Activated T-cell treated with anti-CD3 and anti-CD28 coated beads, Interleukin-2, amount 50 U/mL, for 1 hour (primary cell): ENCODE measurements at places on chromosomes 5 and 9.

GRCh38 chr5:53892224-53892623, 331.8 kb downstream of the NDUFS4 start:
- no peak for DNase-seq

DNA sequence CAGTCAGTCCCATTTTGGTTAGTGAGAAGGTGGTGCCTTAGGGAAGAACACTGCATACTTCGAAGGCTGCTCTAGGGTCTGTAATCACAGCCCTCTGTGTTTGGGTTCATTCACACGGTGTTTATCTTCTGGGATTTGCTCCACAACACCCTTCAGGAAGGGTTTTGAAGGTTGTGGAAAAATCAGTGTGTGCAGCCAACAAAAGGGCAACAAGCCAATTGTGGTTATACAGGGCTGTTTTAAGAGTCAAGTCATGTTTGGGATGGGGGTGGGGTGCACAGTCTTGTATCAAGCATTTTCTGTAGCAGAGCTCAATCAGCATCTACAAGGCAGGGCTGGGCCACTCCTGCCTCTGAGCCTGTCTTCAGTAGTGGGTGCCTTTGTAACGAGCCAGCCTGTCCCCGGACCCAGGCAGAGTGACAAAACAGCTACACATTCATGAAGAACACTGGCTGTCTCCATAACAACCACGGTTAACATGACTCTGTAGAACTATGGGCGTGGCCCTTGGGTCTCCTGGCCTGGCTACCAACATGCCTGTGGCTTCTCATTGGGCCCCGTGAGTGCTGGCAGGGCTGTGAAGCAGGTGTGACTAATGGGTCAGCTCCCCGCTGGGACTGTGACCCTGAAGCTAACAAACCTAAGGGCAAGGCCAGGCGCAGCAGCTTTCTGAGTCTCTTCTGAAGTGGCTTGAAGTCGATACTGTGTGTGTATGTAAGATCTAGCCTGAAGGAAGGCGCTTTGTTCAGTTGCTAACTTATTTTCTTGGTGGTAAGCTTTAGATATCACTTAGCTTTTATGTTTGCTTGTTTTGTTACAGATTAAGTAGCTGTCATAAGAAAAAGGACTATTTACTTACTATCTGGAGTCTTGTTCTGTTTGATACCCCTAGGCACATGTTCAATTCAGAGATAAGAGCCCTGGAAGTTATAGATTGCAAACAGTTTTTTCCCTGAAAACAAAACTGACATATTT, 27.9 kb upstream of the GOLM1 start:
- DNase-seq: no peak

DNA sequence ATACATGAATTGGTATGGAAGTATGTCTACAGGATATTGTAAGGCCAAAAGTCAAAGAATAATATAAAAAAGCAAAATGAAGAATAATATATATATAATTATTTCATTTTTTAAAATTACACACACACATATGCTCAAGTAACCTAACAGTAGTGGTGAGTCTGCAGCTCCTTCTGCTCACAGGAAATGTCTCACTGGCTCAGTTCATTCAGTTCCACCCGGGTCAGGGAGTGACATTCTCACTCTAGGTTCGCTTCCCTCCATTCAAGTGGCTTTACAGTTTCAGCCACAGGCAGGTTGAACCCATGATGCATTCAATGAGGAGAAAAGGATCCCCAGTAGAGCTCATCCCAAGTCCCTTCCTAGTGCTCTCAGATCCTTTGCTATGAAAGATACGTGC, 90.8 kb downstream of the SUSD1 start:
- no peak for DNase-seq

GRCh38 chr9:81032030-81032572, 657.2 kb downstream of the TLE1 start:
- DNase-seq: no peak

DNA sequence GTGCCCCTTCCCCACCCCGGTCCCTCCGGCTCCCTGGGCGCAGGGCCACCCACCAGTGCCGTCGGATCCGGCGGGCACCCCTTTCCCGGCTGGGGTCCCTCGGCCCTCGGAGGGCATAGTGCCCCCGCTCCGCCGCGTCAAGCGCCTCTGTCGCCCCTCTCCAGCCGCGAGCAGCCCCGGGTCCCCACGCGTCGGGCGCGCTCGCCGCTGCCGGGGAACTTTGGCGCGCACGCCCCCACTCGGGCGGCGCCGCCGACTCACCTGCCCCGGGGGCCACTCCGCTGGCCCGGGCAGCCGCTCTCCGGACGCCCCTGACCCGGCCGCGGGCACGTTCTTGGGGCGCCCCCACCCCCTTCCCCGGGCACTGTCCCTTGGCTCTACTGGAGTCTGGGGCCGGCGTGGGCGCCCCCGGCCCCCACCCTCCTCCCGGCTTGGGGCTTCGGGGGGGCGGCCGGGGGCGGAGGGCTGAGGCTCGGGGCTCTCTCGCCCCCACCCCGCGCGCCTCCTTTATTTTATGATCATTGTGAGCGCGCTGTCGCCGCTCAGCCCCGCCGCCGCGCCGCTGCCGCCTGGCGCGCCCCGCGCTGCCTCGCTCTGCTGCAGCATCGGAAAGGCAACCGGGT, 1.1 kb upstream of the FAM78A start:
- DNase-seq: peak; percentile 60

DNA sequence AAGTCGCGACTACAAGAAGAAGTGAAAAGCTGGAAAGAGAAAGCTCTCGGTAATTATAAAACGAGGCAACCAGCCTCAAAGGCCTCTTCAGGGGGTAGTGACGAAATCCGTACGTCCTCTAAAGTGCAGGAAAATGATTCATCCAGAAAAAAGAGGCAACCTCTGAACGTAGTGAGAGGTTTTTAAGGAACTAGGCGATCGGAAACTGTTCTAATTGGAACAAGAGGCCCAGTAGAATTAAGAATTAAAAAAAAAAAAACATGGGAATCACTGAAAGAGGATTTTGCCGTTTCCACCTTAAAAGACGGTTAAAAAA, 1.0 kb downstream of the CSNK1A1 start:
- DNase-seq: no peak

GRCh38 chr9:81656871-81657337, 32.4 kb downstream of the TLE1 start:
- DNase-seq: no peak

- DNase-seq: no peak
Observed at GRCh38 chr5:6760686-6761085, 47.5 kb downstream of the TENT4A start.

GRCh38 chr9:117547904-117548303, 133.0 kb upstream of the ASTN2 start:
- no peak for DNase-seq

DNA sequence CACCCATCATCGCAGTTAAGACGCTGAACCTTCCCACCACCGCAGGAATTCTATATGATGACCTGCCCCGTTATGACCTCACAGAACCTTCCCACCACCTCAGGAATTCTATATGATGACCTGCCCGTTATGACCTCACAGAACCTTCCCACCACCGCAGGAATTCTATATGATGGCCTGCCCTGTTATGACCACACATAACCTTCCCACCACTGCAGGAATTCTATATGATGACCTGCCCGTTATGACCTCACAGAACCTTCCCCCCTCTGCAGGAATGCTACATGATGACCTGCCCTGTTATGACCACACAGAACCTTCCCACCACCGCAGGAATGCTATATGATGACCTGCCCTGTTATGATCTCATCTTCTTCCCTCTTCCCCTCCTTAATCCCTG, 64.3 kb downstream of the IRX1 start:
- DNase-seq: no peak

- no peak for DNase-seq
Observed at GRCh38 chr5:97726106-97726505, 543.1 kb upstream of the RIOK2 start.

GRCh38 chr9:25677301-25678146, 720 bp downstream of the TUSC1 start:
- no peak for DNase-seq

- no peak for DNase-seq
Observed at GRCh38 chr9:133448487-133448972, 11.2 kb upstream of the CACFD1 start.

DNA sequence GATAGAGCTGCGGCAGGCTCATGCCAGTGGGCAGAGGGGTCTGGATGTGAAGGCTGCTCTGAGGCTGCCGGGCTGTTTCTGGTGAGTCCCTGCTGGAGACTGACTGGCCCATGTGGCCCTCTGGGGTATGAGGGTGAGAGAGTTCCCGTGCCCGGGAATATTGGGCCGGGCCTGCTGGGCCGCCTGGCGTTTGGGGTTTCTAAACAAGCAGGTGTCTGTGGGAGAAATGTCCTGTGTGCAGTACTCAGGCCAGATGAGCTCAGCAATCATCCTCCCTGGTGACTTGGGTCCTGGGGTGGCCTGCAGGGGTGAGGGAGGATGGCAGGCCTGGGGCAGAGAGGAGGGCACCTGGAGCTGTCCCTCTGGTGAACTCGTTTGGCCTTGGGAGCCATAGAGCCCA, 74.9 kb downstream of the MACROH2A1 start:
- no peak for DNase-seq

DNA sequence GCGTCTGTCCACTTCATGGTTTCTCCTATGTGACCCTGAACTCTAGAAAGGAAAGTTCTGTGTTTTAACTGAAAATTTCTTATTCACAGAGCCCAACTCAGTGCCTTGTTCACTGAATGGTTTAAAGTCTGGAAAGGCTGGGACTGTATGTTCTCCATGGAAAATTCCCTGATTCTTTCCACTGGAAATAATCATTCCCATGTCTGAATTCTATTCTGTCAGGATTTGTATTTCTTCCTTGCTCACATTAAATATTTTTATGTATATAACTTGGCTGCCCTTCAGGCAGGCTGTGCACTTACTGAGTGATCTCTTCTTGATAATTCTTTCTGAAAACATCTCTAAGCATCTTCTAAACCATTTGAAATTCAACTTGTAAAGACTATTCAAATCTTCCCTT, 1126.9 kb upstream of the DMAC1 start:
- no peak for DNase-seq

DNA sequence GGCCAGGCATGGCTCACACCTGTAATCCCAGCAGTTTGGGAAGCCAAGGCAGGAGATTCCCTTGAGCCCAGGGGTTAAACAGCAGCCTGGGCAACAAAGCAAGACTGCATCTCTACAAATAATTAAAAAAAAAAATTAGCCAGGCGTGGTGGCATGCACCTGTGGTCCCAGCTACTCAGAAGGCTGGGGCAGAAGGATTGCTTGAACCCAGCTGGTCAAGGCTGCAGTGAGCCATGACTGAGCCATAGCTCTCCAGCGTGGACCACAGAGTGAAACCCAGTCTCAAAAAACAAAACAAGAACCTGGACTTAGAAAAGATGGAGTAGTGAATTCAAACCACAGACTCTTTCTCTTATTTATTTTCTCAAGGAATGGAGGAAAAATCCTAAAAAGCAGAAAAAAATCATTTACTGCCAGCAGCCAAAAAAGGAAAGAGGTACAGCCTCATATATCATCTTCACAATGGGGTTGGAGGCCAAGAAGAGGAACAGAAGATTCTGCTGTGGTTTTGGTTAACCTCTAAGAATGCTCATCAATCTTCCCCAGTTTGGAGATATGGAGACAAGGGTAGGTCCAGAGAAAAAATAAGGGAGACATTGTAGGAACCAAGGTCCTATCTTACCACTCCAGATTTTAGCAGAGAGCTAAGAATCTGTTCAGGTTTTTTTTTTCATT, 40.0 kb upstream of the MYO10 start:
- DNase-seq: no peak

- DNase-seq: no peak
Observed at GRCh38 chr9:105311306-105311705, 66.9 kb downstream of the SLC44A1 start.

GRCh38 chr9:26813247-26813646, 79.4 kb downstream of the CAAP1 start:
- no peak for DNase-seq

DNA sequence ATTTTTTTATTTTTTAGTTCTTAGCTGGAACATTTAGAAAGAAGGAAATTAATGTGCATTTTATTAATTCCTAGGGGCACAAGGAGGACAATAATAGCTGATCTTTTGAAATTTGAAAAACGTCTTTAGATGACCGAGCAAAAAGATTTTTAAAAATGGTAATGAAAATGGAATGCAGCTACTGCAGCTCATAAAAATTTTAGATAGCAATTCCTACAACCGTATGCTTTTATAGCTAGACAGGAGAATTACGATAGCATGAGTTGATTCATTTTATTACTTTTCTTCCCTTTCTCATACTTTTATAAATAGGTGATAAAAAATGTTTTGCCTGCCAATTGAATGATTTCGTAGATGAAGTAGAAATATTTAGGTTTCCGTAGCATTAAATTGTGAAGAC, 13.7 kb upstream of the RUFY1 start:
- no peak for DNase-seq

DNA sequence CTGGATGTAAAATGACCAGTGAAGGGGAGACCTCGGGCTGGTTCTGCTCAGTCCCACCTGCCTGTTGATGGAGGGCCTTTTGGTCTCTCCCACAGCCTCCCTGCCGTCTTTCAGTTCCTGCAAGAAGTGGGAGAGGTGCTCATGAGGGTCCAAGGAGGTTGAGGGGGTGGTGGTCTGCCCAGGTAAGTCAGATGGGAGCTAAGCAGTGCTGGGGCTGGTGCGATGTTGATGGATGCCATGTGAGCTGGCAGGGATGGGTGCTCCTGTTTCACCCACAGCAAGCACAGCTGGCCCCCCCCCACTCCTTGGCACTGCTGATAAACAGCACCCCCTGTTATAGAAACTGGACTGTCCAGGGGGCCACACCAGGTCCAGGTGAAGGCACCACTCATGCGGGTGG, 145.6 kb downstream of the NSG2 start:
- DNase-seq: no peak

DNA sequence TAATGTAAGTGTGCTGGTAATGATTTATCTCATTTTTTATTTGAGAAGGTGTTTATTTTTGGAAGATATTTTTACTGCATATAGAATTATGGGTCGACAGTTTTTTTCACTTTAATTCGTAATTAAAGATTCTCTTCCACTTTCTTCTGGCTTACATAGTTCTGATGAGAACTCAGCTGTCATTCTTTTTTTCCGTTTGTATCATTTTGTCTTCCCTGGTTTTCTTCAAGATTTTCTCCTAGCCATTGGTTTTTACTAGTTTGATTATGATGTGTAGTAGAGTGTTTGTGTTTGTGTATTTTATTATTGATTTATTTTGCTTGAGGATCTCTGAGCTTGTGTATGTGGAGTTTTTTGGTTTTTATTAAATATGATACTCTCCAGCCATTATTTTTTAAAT, 21.7 kb downstream of the SLF1 start:
- DNase-seq: no peak

- DNase-seq: peak; percentile 10
Observed at GRCh38 chr9:93254806-93255493, 71.0 kb downstream of the WNK2 start.
